ENCODE measurements at places on chromosomes 7 and 10. TPM values are rescaled to one million over a fixed set of nuclear protein-coding genes. Genes with fewer than 3 reads are reported as not detected.

IGF2BP3 gene
- 0.12 TPM for total RNA-seq

PLAC9 gene
- 1.8 TPM for total RNA-seq

DNA sequence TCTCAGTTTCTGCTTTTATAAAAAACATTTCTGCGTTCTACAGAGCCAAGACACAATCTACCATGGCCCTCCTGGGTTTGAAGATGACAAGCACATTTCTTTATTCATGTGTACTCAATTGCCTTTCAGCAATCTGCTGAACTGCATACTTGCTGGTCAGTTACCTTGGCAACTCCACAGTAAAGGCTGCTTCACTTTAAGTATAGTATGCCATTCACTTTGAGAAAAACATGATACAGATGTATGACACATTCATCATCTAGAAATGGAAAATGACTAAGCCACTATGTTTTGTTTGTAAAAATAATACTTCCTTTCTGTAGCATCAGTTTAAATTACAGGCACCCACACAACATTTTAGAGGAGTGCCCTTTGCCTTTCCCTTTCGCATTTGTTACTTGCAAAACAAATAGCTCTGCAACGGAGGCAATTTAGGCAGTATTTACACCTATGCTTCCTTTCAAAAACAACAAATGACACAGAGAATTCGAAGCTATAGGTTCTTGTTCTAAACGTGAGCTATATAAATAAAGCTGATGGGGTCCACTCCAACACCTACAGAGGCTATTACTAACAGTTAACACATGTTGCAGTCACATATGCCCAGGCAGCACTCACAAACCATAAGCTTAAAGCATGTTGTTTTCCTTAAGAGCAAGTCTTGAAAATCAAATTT is 23.5 kb downstream of the SGCE start:
- no peak for DNase-seq

DNA sequence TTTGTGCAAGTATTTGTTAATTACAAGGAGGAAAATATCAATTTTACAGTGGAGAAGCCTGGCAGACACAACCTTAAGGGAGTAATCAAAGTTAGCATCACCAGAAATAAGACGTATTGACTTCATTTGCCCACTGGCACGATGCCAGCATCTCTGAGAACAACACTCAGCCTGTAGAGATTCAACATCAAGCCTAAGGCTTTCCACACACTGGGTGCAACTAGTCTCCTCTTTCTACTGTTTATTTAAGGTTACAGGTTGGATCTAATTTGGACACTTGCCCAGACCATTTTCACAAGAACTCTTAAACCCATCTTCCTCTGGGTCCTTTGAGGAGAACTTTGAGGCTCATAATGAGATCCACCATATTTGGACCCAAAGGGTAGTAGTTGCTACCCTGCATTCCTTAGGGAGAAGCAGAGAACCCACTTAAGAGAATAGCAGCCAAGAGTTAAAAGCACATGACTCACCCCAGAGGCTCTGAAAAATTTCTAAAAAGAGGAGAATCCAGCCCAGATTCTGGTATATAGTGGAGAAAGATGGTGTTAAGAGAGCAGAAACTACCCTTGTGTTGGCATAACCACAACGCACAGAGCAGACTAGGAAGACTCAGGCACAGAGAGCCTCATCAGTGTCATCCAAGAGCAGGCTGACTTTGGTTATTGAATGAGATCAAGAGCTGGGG is 97.3 kb downstream of the CCDC71L start:
- DNase-seq = no peak

DNA sequence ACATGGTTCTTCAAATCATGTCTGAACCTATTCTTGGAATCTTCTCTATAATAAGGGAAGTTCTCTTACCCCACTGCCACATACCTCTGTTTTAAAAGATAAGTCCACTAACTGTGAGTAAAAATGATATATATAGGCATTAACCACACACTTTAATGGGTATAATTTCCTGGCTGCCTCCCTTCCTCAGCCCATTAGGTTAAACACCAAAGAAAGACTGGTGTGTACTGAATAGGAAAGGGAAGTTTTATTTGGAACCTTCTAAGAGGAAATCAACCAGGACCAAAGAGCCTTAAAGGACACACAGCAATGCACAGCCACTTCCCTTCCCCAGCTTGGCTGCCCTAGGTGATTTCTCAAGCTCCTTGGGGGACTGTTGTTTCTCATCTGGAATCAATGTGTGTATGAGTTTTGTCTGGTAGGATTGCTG is 5.0 kb upstream of the WBP1L start:
- DNase-seq = no peak

GRCh38 chr7:5396999-5397663 is 26.5 kb downstream of the TNRC18 start:
- DNase-seq = peak; percentile 95

DNA sequence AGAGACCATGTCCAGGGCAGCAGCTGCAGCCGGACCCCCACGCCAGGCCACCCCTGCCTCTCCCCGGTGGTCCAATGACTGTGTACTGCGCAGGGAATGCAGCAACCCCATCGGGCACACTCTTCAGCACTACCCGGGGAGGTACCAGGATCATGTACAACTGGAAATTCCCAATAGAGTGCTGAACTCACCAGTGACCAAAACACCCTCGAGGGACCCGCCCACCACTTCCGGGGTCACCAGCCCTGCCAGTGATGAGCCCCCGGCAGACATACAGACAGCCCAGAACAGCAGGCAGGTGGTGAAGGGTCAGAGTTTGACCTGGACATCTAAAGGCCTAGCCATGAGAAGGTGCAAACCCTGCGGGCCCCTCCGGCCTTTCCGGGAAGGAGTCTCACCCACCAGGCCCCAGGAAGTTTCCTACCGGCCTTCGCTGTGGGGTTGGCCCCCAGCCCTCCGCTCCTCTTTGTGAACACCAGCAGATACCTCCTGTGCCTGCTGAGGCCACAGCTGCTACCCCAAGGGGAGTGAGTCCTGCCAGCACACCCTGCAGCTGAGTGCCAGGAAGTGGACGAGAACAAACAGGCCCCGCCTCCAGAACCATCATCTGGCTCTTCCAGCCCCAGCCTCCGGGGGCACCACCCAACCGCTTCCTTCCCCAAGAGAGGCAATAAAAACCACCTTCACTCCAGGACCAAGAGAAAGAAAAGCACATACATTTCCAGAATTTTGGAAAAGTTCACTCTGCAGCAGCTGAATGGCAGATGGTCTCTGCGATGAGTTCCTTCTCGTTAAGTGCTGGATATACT is 5.0 kb upstream of the ANKRD61 start:
- DNase-seq = peak; percentile 70

DNA sequence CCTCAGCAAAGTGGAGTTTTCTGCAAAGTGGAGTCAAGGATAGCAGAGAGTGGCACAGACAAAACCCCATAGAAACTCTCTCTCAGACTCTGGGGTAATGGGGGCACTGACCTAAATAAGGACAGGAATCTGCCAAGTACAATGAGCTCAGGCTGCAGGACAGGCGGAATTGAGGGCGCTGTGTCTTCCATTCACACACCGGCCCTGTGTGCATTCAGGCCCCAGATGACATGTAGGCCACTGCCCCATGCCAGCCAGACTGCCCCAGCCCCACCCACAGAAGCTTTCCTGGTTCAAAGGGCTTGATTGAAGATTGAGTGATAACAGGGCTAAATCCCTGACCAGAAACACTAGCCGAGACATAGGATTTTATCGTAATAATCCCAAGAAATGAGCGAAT is 52.7 kb downstream of the EEPD1 start:
- DNase-seq = peak; percentile 87
